ENCODE measurements at places on chromosomes 16 and 17. TPM values are rescaled to one million over a fixed set of nuclear protein-coding genes. Genes with fewer than 3 reads are reported as not detected.

DNA sequence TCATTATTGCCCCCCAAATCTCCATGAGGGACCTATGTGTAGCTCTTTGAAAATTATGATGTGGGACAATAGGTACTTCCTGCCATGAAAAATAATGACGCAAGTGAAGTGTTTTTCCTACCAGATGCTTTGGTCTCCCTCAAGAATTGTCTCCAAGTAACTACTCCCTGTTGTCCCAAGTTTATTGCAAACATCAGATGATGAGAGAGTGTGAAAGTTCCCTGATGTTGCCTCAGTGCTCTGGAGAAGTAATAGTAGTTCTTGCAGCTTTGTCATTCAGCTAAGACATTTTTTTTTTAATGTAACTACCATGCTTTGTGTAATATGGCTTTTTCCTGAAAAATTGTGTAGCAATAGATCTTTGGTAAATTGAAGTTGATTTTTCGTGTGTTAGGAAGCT is 20.1 kb downstream of the LPCAT2 start:
- DNase-seq, result no peak

- DNase-seq, result no peak
Observed at GRCh38 chr16:21037736-21038135, 112.9 kb downstream of the DNAH3 start.

- no peak for DNase-seq
Observed at GRCh38 chr16:78292844-78293380, 193.5 kb downstream of the WWOX start.

DNA sequence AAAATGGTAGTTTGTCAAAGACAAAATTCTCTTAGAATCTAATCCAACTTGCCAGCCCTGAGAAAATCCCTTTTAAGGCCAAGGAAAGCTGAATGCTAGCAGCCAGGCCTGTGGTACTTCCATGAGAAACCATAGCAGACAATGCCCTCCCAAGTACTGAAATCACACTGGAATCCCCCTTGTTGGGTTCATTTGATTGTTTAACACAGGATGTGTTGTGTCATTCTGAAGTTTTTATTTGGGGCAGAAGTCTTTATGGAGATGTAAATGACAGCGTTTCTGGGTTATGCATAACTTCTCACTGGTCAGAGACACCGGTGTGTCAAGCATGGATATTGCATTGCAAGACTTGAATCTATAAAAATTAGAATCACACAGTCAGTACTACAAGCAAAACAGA is 6.0 kb upstream of the ARL2BP start:
- no peak for DNase-seq

Gene TBC1D3H
- total RNA-seq, result not detected

Gene ELMO3
- 2.4 TPM for total RNA-seq

Measured in T-helper 17 cell (primary cell).